ENCODE measurements at places on chromosomes 1 and 21. TPM values are rescaled to one million over a fixed set of nuclear protein-coding genes. Genes with fewer than 3 reads are reported as not detected.

Gene KRTAP8-1
- total RNA-seq = not detected

Gene GBP3
- total RNA-seq = 30.3 TPM

Gene C1orf94
- 0.70 TPM for total RNA-seq

Gene CDK11B
- 23.4 TPM for total RNA-seq

Gene SORT1
- 135 TPM for total RNA-seq

Gene LCK
- not detected for total RNA-seq

Gene GOLT1A
- total RNA-seq = 0.50 TPM

Gene MTARC1
- 4.5 TPM for total RNA-seq

Gene NR0B2
- not detected for total RNA-seq

Gene SHE
- total RNA-seq = not detected

Gene LEMD1
- 2.5 TPM for total RNA-seq

Gene VAV3
- total RNA-seq = 1.9 TPM

Gene SERTAD4
- 2.9 TPM for total RNA-seq

Gene SPTA1
- 0.02 TPM for total RNA-seq

Gene FAM151A
- not detected for total RNA-seq

Gene HSPB7
- total RNA-seq = 0.45 TPM

All from astrocyte (in vitro differentiated cells and primary cell).